AG08395 (cell line): ENCODE measurements at places on chromosomes 5 and 9.

DNA sequence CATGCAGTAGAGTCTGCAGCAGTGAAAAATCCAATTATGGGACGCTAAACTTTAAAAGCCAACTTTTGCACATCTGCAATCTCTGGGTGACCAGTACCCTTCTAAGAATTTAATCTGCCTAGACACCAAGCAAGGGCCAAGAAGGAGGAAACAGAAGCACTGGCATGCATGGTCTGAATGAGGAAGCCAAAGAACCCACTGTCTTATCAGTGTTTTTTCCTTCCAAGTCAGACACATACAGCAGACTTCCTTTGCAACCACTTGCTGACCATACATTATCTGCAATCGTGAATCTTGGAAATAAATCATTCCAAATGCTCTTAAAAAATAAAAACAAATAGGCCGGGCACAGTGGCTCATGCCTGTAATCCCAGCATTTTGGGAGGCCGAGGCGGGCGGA lies 65.9 kb downstream of the DEPDC1B start:
- no peak for DNase-seq

GRCh38 chr5:9832921-9833320 lies 202.8 kb upstream of the TAS2R1 start:
- no peak for DNase-seq

GRCh38 chr9:88767504-88767790 lies 223.8 kb upstream of the S1PR3 start:
- no peak for DNase-seq

DNA sequence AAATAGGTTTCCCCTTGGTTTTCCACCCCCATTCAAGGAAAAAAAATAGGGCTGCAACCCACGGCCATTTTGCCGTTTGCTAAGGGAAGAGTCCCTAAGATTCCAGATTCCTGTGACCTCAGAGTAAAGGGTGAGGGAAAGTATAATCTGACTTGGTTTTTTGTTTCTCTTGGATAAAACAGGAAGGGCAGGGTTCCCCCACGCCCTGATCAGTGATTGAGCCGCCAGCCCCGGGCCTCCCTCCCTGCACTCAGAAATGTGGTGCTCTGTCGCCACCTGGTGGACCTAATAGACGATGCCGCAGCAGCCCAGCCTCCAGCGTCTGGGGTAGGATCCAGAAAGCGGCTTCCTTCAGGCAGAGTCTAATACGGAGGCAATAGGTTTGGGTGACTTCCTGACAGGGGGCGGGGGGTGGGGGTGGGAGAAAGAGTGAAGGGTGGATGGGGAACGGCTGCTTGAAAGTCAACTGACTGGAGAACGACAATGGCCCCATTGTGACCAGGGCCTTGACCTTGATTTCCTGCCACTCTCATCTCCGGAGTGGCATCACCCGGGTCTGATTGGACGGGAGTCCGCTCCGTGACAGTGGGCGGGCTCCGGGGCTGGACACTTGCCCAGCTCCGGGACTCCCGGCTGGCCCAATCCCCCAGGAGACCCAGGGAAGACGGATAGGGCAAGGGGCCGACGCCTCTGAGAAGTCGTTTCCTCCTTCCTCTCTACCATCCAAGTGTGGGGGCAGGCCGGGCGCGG lies 17.8 kb upstream of the CYSTM1 start:
- DNase-seq = peak; percentile 91

GRCh38 chr9:16310278-16311110 lies 560.0 kb downstream of the BNC2 start:
- DNase-seq = no peak

DNA sequence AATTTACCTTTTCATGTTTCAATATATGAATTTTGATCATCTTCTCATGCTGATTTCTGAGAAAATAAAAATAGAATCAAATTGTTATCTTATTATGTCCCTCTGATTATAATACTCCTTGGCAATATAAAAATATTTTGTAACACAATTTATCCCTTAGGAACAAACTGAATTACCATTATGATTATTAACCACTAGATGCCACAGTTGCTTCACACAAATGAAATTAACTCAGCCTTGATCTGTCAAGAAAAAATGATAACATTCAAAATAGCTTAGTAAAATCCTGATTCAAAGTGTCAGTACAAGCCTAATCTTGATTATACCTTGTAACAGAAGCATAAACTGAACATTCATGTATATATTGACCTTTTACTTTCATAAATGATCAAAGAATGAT lies 4.8 kb upstream of the CHSY3 start:
- DNase-seq = peak; percentile 13

DNA sequence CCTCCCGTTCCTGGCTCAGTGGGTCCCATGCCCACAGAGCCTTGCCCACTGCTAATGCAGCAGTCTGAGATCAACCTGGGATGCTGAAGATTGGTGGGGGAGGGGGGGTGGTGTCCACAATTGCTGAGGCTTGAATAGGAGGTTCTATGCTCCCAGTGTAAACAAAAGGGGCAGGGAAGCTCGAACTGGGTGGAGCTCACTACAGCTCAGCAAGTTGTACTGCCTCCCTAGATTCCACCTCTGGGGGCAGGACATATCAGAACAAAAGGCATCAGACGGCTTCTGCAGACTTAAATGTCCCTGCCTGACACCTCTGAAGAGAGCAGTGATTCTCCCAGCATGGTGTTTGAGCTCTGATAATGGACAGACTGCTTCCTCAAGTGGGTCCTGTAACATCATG lies 885.6 kb upstream of the COX7C start:
- DNase-seq = no peak

GRCh38 chr9:91419222-91420191 lies 4.1 kb downstream of the NFIL3 start:
- peak; percentile 82 for DNase-seq

DNA sequence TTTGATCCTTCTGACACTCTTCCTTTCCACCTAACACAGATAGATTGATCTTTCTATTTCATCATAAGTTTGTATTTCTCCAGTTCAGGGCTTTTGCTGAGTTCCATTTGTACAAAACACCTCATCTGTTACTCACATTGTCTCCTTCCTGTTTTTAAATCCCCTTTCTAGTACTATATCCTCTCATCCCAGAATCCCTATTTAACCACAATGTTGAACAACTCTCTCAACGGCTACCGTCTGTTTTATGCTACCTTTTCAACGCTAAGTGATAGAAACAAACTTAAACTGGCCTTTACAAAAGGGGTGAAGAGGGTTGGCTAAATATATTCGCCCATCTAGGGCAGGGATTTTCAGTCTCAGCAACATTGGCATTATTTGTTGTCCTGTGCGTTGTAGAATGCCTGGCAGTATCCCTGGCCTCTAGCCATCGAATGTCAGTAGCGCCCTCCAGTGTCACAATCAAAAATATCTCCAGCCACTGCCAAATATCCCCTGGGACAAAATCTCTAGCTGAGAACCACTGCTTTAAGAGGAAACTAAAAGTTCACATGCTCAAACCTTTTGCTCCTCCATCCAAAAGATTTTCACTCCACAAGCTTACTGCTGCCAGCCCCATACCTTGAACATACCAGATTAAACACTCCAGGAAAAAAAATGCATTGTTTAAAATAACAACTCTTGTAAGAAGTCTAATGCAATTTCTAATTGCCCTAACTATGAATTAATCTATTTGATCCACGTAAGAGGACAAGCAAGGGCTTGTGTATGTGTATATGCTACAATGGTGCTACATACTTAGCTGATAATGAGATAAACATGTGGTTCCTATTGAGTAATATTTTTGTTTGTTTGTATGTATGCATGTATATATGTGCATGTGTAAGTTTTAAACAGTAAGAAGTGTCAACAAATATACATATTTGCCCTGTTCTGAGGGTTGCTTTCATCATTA lies 344.0 kb downstream of the PTPRD start:
- DNase-seq = no peak

GRCh38 chr5:17196024-17196423 lies 21.4 kb upstream of the BASP1 start:
- DNase-seq = no peak

- DNase-seq = peak; percentile 58
Observed at GRCh38 chr5:52692039-52692438, 95.7 kb upstream of the ITGA1 start.

DNA sequence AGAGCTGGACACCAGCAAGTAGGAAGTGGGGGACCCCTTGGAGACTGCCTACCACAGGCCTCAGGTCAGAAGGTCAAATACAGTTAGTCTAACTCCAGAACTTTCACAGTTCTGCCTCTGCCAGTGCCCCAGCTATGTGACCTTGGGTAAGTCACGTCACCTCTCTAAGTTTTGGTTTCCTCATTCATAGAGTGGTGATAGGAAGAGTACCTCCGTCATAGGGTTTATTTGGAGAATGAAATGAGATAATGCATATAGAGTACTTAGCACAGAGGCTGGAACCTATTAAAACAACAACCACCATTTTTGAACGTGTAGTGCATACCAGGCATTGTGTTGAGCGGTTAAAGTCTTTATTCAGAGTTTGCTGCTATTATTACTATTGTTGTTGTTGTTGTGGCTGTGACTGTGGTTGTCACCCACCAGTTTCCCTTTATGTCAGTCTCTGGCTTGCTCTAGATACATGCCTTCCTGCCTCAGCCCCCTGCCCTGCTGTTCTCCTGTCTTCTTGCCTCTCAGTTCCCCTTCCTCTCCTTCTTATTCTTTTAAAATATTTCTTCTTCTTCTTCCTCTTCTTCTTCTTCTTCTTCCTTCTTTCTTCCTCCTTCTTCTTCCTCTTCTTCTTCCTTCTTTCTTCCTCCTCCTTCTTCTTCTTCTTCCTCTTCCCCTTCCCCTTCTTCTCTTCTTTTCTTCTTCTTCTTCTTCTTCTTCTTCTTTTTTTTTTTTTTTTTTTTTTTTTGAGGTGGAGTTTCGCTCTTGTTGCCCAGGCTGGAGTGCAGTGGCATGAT lies 67.8 kb downstream of the RALGPS1 start:
- DNase-seq = no peak

- peak; percentile 98 for DNase-seq
Observed at GRCh38 chr5:60944904-60945812, at the start of the genes ERCC8 and NDUFAF2. Gene ERCC8, minus strand, starts transcription at chr5:60945070. Its CDS starts 62 bp downstream, at chr5:60945008. Gene NDUFAF2, plus strand, starts transcription at chr5:60945205. Its CDS starts 51 bp downstream, at chr5:60945256.

- no peak for DNase-seq
Observed at GRCh38 chr5:58066557-58066956, 393.3 kb downstream of the PLK2 start.

GRCh38 chr5:151950706-151951105 lies 26.1 kb upstream of the GLRA1 start:
- DNase-seq = no peak

- no peak for DNase-seq
Observed at GRCh38 chr5:79642210-79642609, 30.0 kb downstream of the TENT2 start.

DNA sequence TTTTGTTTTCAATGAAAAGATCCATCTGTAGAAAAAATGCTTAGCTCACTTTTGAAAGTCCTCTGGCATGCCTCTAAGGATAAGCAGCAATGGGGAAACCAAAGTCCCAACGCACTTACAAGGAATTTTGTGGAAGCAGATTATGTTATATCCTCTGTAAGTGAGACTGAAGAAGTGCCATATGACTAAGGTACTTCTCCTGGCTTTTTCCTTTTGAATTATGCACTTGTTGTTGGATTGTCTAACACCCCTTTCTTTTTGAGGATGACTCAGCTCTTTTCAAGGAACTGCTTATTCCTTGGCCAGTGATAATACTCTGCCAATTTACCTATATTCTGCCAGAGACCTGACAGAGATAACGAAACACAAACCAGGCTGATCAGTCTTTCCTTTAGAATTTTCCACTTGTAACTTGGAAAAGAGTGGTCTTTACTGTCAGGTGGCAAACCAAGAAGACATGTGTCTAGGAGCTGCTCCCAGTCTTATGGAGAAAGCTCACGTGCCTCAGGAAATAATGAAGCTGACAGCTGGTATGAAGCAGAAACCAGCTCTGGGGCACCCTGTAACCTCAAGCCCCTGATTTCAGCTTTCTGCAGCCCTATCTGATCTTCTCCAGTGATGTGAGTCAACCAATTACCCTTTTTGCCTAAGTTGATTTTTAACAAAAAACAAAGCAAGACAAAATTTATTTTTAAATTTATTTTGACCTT lies 290.8 kb upstream of the FBXL7 start:
- no peak for DNase-seq

GRCh38 chr9:78601957-78602565 lies 305.1 kb downstream of the PSAT1 start:
- DNase-seq = peak; percentile 43

DNA sequence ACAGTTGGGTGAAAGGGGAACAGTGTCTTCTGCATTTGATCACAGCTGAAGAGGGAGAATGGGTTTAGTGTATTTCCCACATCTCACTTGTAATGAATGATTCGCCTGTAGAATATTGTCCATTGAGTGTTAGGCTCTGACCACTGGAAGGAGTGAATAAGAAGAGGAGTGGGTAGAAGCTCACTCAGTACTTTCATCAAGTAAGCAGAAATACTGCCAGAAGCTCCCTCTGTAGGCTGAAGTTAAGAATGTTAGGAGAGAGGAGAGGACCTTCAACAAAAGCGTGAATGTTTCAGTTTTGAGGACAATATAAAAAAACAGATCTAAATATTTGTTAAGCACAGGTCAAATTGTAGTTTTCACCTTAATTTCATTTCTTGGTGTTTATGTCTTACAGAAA lies 27.5 kb downstream of the FSD1L start:
- peak; percentile 26 for DNase-seq

- DNase-seq = no peak
Observed at GRCh38 chr5:105840800-105841199, 1829.9 kb downstream of the EFNA5 start.

DNA sequence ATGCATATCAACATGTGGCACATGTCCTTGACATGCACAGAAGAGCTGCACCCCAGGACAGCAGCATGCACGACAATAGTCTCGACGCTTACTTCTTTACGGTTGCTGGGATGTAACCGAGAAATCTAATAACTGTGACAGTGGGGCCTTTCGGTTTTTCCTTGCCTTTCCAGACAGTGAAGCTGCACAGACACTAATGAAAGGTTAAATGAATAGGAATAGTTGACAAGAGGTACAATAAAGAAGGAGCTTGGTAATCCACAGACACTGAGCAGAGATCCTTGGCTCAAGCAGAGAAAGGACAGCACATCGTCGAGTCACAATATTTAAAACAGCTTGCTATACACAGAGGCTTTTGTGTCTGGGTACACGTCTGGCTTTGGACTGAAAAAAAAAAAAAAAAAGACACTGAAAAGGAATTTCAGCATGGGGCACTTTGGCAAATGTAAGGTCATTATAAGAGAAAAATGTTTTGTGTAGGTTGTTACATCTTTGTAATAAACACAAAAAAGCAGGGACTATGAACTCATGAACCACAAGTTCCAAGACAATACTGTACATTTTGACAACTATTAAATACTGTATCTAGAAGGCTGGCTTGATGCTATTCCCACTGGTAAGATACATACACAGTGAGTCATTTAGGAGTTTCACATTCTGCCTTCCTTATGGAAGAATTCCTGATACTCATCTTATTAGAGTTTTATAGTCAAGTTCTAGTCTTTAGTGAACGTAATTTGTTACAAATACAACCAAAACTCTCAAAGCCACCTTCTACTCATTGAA lies 5.6 kb downstream of the BNC2 start:
- peak; percentile 36 for DNase-seq

- peak; percentile 13 for DNase-seq
Observed at GRCh38 chr5:143976055-143976454, 164.1 kb downstream of the HMHB1 start.

GRCh38 chr9:12818431-12819000 lies 43.7 kb downstream of the LURAP1L start:
- peak; percentile 33 for DNase-seq

- no peak for DNase-seq
Observed at GRCh38 chr5:172356527-172356926, 73.0 kb upstream of the UBTD2 start.
